Stimulated activated CD4-positive, alpha-beta T cell treated with anti-CD3 and anti-CD28 coated beads, Interleukin-4, amount 100 ng/mL, for 48 hours (primary cell): ENCODE measurements at places on chromosomes 3 and 15.

DNA sequence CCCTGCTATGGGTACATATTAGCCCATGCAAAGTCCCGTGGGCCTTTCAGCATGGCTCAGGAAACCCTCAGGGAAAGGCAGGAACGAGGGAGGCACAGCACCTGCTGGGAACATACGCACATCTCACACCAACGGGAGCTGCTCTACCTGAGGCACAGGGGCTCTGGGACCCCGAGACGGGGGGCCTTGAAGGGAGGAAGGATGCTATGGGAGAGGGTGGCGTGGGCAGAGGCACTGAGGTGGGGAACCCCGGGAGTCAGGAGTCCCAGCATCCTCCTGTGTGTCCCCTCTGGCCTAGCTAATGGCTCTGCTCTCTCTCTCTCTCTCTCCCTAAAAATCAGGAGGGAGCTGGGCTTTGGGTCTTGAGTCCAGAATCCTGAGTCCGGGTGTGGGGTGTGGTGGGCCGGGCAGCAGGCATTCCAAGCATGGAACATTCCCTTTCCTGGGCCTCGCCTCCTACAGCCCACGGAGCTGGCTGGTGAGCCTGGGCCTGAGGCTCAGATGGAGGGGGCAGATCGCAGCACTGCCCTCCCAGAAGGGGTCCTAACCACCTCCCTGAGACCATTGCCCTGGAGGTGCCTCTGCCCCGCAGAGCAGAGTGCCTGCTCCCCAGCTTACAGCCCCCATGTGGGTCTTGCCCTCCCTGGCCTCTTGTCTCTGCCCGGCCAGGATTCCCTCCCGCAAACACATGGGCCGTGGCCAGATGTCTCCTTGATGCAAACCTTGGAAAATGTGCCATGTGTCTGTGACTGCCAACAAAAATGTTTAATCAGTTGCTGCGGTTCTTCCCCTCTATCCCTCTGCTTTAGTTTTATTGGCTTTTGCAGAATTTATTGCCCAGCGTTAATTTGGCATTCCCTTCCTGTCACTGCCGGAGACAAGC is 101.6 kb downstream of the TMEM266 start:
- no peak for DNase-seq

GRCh38 chr3:187227658-187228258 is 30.5 kb downstream of the RTP1 start:
- DNase-seq, result no peak

DNA sequence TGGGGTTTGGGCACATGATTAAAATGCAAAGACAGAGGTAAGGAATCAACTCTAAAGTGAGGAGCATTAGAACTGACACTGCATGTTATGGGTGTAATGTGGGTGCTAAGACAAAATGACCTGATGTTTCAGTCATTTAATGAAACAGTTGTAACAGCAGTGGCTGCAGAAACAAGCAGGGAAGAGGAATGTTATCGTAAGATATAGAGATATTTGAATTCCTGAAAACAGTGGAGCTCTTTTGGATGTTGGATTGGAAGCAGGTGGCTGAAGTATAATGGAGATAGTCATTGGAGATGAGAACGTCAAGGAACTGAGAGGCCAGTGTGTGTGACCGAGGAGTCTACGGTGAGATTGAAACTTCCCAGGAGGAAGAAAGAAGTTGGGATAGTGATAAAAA is 1065.2 kb downstream of the ZPLD1 start:
- DNase-seq, result no peak

DNA sequence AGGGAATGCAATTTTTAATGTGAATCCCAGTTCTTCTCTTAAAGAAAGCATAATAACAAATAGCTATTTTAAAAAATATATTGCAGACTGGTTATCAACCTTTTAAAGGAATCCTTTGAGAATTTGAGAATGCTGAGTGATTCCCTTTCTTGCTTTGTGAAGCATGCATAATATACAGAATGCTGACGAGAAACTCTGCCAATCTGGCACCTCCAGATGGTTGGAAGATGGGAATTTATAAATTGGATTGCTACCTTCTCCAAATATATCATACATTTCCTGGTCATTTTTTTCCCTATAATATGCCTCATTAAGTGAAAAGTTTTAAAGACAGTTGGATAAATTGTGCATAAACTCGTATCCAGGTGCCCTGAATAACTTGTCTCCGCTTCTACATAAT is 333.9 kb upstream of the ARPP21 start:
- DNase-seq, result no peak

DNA sequence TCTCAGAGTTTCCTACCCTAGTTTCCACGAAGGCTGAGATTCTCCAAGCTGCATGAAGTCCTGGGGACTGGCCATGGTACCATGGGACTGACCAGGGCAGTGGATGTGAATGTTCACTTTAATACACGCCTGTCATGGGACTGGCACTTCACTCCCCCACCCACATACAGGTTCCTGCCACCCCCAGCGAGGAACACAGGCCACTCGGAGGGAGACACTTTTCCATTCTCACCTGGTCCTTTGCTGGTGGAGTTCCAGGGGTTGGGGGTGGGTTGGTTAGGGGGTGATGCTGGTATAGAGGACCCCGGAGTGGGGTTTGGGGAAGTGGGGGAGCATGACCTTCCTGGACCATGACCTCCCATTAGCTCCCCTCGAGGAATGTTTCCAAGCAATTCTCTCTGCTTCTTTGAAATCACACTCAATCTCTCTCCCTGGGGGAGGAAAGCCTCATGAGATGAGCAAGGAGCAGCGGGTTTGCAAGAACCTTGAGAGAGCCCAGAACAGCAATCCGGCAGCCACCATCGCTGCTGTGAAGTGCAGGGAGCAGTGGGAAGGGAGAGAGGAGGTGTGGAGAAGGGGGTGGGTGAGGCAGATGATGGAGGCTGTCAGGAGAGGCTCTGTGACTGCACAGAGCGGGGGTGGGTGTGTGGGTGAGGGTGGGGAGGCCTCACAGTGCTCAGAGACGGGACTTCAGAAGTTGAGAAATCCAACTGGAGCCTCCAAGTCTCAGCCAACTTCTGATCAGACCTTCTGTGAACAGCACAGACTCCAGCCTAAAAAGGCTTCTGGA is 69.7 kb downstream of the ADCY5 start:
- no peak for DNase-seq

DNA sequence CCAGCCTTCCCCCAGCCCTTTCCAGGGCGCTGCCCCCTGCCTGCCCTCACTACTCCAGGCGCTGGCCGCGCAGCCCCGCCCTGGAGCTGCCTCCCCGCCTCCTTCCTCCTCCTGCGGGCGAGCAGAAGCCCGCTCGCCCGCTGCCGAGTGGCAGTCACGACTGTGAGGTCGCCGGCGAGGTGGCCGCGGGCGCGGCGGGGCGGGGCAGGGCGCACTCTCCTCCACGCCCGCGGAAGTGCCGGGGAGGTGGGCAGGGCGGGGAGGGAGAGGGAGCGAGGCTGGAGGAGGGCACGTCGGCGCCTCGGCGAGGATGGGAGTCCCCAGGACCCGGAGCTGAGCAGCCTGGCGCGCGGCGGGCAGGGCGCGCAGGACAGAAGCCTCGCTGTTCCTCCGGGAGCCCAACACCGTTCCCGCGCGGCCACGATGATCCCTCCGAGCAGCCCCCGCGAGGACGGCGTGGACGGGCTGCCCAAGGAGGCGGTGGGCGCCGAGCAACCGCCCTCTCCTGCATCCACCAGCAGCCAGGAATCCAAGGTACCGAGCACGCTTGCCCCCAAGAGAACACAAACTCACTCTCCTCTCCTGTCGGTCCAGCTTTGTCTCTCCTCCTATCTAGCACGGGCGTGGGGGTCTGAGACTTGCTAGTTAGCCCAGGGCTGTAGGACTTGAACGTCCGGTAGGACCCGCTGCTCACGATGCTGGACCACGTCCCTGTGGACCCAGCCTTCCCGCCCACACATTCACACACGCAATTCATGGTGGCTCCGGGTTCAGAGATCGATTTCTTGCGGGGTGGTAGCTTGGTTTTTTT is at the start of gene STAC:
Gene STAC (plus strand): TSS at position 284 of the 811 bp plus-strand sequence. CDS start 140 bp downstream, at position 424.
- DNase-seq, result no peak

DNA sequence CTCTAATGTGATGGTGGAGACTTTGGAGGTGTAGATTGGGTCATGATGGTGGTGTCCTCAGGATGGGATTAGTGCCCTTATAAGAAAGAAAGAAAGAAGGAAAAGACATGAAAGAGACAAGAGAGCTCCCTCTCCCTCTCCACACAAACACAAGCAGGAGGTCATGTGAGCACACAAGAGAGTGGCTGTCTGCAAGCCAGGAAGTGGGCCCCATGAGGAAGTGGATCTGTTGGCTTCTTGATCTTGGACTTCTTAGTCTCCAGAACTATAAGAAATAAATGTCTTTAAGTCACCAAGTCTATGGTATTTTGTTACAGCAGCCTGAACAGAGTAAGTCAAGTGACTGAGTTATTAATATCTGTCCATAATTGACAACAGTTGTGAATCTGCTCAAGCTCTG is 17.1 kb downstream of the IQCB1 start:
- DNase-seq, result no peak

GRCh38 chr3:128336337-128337156 is 130.1 kb downstream of the DNAJB8 start:
- DNase-seq, result no peak

- no peak for DNase-seq
Measured at GRCh38 chr15:29283381-29283780, 13.8 kb upstream of the NSMCE3 start.

- no peak for DNase-seq
Measured at GRCh38 chr15:88258093-88258641, 1.6 kb upstream of the NTRK3 start.

DNA sequence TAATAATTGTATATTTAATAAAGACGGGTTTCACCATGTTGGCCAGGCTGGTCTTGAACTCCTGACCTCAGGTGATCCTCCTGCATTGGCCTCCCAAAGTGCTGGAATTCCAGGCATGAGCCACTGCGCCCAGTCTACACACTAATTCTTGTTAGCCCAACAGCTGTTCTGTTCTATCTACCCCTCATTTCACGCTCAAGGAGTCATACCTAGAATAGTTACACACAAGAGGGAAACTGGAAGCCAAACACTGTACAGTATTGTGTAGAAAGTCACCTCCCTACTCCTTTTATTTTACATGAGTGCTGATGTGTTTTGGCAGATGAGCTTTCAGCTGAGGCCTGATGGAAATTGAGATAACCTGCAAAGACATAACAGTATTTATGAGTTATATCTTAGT is 13.4 kb upstream of the CTDSPL2 start:
- no peak for DNase-seq

GRCh38 chr15:47570451-47570850 is 146.9 kb upstream of the SEMA6D start:
- no peak for DNase-seq

DNA sequence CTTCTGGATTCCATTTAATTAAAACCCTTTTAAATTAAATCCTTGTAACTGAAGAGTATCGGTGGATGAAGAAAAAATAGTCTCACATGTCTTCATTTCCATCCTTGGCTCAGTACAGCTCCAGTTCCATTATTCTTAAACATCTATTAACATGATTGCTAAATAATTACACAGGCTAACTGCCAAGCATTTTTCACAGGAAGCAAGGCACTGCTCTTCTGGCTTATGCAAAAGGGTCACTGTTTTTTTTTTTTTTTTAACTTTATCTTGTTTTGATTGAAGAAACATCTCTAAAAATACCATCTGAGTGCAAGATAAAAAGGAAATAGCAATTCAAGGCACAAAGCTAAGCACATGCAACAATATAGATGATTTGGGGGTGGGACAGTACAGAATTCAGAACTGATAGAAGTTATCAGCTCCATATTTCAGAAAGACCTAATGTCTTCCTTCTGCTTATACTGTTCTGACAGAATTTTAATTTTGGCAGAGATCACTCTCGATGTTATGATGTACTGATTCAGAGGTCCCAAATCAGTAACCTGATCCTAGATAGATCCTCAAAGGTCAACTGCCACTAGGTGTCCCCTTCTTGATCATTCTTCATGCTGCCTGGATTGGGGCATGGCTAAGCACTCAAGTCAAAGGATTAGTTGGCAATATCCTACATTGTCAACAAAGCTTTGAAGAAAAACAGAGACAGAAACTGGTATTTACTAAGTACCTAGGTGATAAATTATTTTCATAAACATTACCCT is 57.8 kb upstream of the ACTC1 start:
- no peak for DNase-seq

DNA sequence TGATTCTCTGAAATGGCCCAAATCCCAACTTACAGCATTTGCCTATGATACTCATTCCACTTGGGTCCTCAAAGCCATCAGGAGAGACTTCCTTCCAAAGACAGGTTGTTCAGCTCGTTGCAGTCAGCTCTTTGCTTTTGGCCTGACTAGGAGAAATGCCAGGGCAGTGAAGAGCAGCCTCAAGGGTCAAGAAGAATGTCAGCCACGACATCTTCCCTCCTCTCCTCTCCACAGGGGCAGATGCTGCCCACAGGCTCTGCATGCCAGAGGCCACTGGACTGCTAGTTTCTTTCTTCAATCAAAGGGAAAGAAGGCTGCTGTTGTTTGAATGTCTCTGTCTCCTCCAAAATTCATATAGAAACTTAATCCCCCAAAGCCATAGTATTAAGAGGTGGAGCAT is 201.7 kb upstream of the PFN2 start:
- no peak for DNase-seq

DNA sequence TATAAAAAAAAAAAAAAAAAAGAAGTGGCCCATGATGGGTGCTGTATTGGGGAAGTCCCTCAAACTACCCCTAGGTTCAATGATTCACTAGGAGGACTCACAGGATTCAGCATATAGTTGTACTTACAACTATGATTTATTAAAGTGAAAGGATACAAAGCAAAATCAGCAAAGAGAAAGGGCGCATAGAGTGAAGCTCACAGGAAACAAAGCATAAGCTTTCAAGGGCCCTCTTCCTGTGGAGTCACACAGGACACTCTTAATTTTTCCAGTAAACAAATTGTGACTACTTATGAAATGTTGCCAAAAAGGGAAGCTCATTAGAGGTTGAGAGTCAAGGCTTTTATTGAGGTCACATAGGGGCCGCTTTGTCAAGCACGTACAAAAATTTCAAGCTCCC is 153.7 kb upstream of the GAP43 start:
- no peak for DNase-seq

GRCh38 chr15:101067660-101068522 is 148.7 kb downstream of the LRRK1 start:
- no peak for DNase-seq

DNA sequence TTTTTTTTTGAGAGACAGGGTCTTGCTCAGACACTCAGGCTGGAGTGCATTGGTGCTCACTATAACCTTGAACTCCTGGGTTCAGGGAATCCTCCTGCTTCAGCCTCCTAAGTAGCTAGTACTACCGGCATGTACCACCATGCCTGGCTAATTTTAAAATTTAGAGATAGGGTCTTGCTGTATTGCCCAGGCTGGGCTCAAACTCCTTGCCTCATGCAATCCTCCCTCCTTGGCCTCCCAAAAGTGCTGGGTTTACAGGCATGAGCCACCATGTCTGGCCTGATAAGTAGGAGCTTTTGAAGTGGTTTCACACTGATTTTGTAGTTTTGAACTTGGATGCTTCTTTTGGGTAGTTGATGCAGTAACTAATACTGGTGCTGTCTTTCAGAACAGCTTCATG is 7.8 kb downstream of the MAP2K1 start:
- no peak for DNase-seq
